ENCODE measurements at places on chromosomes 16 and 17. TPM values are rescaled to one million over a fixed set of nuclear protein-coding genes. Genes with fewer than 3 reads are reported as not detected.
A peak's percentile ranks its signal among the peaks of the same experiment; 100 is the strongest.

DNA sequence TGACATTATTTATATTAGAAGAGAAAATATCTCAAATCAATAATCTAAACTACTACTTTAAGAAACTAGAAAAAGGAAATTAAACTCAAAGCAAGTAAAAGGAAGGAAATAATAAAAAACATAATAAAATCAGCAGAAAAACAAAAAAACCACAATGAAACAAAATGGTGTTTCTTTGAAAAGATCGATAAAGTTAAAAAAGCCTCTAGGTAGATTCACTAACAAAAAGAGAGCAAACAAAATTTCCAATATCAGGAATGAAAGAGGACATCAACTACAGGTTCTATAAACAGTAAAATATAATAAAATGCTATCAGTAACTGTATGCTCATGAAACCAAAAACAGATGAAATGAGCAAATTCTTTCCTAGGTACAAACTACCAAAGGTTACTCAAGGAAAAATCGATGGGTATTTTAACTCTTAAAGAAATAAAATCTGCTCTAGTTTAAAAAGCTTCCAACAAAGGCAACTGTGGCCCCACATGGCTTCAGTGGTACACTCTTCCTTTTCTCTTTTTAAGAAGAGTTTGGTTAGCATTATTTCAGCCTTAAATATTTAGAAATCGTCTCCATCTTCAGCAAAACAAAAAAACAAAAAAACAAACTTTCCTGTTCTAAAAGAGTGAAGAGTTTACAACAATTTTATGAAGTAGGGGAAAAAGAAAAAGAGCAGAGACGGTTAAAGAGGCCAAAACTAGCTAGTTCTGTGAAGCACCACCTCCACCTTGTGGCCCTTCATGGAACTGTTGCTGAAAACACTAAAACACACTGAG lies 102.2 kb downstream of the TRIM37 start:
- DNase-seq, result peak; percentile 65

DNA sequence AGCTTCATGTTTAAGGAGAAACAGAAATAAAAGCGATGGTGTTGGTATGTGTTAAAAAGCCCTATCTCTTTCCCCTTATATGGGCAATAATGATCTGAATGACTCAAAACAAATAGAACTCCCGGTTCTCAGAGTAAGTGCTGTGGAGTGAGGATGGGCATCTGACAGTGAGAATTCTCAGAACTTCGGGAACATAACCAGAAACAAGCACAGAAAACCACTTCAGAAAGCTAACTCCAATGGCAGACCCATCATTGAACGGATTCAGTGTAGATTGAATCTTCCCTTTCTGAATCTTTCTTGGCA lies 67.2 kb downstream of the CDH8 start:
- DNase-seq, result no peak

- DNase-seq, result no peak
Observed at GRCh38 chr16:65772134-65772732, 594.3 kb upstream of the CDH5 start.

CIITA gene
- 8.1 TPM for polyA plus RNA-seq

- peak; percentile 65 for DNase-seq
Observed at GRCh38 chr17:40086150-40087044, 14.0 kb downstream of the NR1D1 start.

Measured in small intestine (tissue), 16 donors.